IMR-90 (cell line): ENCODE measurements at places on chromosomes 2 and 18. TPM values are rescaled to one million over a fixed set of nuclear protein-coding genes. Genes with fewer than 3 reads are reported as not detected.
A peak's percentile ranks its signal among the peaks of the same experiment; 100 is the strongest.

Gene CIB4
- total RNA-seq: not detected in 2 replicates

Gene ZNF804A
- total RNA-seq: 2.2 and 3.3 TPM in 2 replicates

Gene RAB27B
- 1.3 and 1.7 TPM in 2 replicates for total RNA-seq

Gene CHRND
- not detected in 2 replicates for total RNA-seq

Gene TBR1
- not detected in 2 replicates for total RNA-seq

Gene SPEG
- total RNA-seq: 6.8 and 7.8 TPM in 2 replicates

GRCh38 chr2:189526241-189526640, 54.3 kb downstream of the SLC40A1 start:
- no peak for DNase-seq

- DNase-seq: no peak
Observed at GRCh38 chr18:12843420-12844350, 40.4 kb downstream of the PTPN2 start.

DNA sequence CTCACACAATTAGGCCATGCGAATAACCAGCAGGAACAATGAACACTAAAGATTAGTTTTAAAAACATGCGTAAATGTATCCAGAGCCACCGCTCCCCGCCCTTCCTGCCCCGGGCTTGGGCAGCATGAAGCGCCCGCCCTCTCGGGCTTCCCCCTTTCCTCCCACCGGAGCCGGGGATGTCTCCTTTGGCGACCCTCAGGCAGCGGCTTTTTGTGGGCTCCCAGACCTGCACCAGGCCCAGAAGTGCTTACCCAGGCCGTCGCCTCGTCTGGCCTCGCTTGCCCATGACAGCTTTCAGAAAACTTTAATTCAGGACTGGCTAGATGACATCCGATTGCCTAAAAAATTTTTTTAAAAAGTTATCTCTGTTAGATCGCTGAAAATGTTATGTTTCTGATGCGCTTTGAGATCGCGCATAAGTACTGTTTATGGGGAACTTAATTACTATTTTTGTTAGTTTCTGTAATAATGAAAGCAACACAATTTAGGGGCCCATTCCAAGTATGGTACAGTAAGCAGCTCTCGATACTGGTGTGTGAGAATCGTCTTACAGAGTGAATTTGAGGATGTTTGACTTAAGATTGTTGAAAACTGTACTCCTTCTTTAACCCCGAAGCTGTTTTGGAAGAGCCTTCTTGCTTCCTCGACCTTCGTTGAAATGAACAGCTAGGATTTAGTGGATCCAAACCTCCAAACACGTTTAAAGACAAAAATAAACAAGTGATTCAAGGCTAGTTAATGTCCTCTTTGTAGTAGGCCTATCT, 1.1 kb downstream of the MAP3K20 start:
- DNase-seq: peak; percentile 48

DNA sequence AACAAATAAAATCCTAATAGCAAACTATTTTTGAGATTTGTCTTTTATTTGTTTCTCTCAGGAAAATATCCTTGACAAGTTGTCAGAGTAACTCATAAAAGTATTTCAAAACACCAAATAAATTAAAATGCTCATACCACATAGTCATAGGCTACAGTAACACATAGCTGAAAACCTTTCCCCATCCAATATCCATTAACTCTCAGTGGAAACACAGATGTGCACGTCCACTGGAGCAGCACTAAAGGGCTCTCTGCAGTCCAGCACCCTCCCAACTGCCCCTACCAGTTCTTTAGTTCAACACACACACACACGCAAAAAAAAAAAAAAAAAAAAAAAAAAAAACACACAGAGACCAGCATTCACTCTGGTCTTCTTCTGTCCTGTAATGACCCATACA, 879 bp upstream of the XDH start:
- no peak for DNase-seq

GRCh38 chr18:60935041-60935910, 398.0 kb upstream of the CDH20 start:
- DNase-seq: no peak

DNA sequence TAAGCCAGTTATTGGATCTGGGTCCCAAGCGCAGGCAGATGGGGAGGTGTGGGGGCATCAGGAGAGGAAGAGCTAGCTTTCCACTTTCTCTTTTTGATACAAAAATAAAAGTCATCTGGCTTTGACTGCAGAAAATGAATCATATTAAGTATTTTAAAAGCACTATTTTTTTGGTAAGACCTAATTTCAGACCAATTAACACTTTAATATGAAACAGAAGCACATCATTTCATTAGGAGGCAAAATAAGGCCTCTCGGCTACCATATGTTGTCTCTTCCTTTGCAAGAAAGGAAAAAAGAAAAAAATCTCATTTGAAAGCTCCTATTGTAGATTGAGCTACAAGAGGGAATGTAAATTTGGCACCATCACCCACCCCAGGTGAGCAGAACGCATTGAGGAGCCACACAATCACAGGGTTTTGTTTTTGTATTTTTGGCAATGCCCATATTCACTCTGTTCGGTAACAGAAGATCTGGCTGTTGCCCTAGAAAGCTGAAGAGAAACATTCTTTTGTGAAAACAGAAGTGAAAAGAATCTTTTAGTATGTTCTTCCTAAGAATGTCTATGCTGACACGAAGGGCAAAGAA, 390.7 kb upstream of the ETAA1 start:
- no peak for DNase-seq

- peak; percentile 54 for DNase-seq
Observed at GRCh38 chr2:32947484-32948143, 861 bp downstream of the LTBP1 start.

GRCh38 chr2:213678437-213679218, 394.4 kb downstream of the SPAG16 start:
- no peak for DNase-seq

GRCh38 chr18:63152791-63153190, 166.8 kb downstream of the BCL2 start:
- no peak for DNase-seq

GRCh38 chr2:72325592-72326422, 178.1 kb upstream of the CYP26B1 start:
- DNase-seq: peak; percentile 1

DNA sequence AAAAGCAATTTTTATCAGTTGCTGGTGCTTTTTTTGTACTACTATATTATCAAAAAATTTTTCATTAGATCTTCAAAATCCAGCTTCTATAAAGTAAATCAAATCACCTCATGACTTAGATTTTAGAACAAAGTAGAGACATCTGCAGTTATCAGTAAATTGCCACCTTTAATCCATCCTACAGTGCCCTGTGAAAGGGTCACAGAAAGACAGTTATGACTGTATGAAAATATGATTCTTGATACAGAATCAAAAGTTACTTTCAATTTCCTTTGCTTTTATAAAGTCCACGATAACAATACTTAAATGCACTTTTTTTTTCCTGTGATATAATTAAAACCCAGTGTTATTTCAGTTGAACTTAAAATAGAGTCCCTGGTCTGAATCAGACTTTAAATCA, 61.4 kb downstream of the PRPF40A start:
- DNase-seq: no peak

GRCh38 chr18:55783921-55784320, 195.9 kb upstream of the TCF4 start:
- DNase-seq: no peak

DNA sequence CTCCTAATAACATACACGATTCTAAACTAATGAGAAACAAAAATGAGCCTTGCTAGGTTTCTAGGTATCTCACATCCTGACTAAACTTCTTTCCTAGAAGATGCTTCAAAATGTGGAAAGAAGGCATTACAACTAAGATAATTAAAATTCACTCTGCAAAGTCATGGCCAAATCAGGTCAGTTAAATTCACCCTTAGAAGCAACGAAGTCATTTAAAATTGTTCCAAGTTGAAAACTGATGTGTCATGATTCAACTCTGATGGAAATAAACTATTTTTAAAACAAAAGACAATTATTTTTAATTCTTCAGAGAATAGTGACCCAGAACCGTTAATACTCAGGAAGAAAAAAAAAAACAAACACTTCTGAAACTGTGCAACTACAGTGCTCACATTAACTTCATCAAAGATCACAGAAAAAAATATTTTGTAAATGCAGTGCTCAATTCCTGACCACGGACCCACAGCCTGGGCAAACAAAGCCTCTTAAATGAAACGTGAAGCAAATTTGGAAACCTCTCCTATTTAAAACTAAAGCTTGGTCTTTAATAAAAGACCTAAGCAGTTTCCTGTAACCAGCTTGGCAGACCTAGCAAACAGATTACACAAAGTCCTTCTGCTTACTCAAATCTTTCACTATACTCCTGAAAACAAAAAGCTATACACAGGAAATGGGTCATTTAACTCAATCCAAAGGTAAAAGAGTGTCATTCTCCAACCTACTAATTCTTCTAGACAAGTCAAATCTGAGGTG, 39.0 kb downstream of the CHN1 start:
- peak; percentile 42 for DNase-seq

GRCh38 chr18:54316071-54316820, 41.4 kb downstream of the STARD6 start:
- DNase-seq: no peak

GRCh38 chr2:82896117-82896516, 1563.0 kb downstream of the SUCLG1 start:
- no peak for DNase-seq

- DNase-seq: no peak
Observed at GRCh38 chr18:44093253-44093652, 587.4 kb upstream of the SETBP1 start.

- peak; percentile 86 for DNase-seq
Observed at GRCh38 chr2:72862239-72862988, 24.8 kb upstream of the SPR start.

DNA sequence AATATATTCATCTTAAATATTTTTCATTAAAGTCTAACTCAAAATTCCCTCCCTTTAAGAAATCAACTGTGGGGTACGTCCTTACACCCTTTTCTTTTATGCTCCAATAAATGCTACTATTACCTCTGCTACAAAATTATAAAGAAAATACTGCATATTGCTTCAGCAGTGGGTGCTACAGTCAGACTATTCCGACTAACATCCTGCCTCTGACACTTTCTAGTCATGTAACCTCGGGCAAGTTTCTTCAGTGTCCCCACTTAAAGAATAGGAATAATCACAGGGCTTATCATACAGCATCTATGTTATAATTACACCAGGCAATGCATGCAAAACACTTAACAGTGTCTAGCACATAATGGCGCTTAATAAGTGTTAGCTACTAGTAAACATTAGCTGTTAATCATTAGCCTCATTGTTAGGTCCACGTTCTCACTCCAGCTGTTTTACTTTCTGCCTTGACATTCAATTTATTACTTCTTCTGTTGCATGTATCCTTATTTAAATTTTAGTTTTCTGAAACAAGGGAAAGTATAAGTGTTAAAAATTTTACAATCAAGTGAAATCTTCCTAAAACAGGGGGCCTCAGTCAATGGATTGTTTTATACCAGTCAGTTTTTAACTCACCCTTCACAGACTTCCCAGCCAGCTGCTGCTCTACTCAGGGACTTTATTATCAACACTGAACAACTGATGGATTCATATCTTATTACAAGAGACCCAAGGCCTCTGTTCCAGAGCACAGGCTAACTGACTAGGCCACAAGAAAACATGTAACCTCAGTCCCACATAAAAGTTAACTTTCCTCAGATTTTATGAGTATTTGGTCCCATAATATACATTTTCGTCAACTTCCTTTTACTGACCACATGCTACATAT, 54.0 kb downstream of the CLASP1 start:
- DNase-seq: no peak

- no peak for DNase-seq
Observed at GRCh38 chr2:28638102-28638501, 113.5 kb upstream of the PPP1CB start.
